NCI-H187 treated with DMSO at 0.1 percent for 48 hours (cell line): ENCODE measurements at places on chromosomes 2 and 18.

DNA sequence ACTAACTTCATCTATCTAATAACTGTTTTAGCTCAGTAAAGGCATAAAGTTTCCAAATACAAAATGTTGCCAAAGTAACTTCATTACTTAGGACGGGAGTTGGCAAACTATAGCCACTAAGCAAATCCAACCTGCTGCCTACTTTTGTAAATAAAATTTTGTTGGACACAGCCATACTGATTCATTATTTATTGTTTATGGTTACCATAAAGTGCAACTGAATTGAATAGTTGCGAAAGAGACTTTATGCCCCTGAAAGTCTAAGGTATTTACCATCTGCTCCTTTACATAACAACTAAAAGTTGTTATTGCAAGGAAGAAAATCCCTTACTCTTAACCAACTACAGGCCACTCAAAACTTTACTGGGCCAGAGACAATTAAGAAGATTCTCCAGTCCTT lies 256.7 kb upstream of the RBBP8 start:
- no peak for DNase-seq

GRCh38 chr2:184463102-184463865 lies 135.0 kb upstream of the ZNF804A start:
- DNase-seq: no peak

DNA sequence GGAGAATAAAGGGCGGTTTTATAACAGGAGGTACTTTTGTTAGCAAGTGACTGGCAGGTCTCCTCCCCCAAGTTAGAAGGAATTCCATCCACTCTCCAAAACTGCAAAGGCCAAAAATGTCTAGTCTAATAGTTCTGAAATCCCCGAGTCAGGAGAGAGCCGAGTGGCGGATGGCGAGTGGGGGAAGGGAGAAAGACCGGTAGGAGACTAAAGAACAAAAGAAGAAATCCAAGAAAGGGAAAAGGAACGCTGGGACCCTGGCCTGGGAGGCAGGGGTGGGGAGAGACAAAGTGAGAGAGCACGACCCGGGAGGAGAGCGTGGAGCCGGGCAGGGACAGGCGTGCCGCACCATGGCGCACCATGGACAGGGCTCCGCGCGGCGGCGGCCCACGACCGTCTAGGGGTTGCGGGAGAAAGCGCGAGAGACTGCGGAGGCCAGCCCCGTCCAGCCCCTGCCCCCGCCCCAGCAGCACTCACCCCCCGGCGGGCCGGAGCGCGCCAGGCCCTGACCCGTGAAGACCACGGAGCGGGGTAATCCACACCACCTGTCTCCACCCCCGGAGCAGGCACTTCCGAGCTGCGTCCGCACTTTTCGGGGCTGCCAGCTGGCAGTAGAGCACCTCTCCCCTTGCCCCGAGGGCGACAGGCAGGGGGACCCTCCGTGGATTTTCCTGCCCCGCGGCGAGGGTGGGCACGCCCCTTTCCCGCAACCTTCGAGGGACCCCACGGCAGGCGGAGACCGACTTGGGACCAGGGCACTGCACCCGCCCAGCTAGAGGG lies 1.6 kb downstream of the CDH2 start:
- no peak for DNase-seq

- DNase-seq: no peak
Measured at GRCh38 chr2:39145906-39146421, 25.1 kb upstream of the SOS1 start.

- no peak for DNase-seq
Measured at GRCh38 chr2:32680942-32681341, 53.1 kb downstream of the TTC27 start.
